ENCODE measurements at places on chromosomes 6 and 20.

DNA sequence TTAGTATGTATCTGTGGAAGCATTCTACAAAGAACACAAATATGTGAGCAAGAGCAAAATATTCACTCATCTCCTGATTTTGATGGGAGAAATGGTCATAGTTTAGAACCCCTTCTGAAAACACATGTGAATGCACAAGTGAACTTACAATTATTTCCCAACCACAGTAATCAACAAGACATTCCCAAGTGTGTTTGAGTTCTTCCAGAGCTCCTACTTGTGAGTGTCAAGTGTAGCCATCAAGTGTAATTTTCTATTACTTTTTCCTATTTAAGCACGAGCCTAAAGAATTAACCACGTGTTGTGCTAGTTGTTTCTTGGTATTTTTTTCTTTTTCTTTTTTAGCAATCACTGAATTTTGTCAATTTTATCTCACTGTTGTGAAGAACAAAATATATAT, 402.3 kb downstream of the NKAIN2 start:
- no peak for DNase-seq

DNA sequence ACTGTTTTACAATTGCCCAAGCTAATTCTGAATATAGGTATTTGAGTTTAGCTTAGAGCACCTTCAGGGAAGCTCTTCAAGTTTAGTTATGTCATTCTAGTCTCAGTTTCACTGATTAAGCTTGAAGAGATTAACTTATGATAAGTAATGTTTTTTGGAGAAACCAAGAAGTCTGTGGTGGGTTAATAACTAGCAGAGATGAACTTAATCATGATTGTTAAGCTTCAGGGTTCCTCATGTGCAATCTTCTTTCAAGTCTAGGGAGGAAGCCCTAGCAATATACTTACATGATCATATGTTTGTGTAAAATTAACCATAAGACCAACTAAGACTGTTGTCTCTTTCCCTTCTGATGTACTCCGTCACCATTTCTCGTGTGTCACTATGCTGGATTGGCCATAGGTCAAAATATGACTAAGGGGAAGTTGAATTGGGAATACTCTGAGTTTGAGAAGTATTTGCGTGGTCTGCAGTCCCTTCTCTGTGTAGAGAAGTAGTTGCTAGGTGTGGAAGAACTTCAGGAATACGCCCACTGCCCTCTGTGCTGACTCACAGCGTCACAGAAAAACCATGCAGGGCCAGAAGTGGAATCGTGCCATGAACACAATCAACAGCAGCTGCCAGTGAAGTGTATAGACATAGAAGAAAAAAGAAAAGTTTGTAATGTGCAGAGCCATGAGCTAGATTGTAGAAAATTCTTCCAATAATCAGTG, 88.3 kb downstream of the SH3BGRL2 start:
- no peak for DNase-seq

DNA sequence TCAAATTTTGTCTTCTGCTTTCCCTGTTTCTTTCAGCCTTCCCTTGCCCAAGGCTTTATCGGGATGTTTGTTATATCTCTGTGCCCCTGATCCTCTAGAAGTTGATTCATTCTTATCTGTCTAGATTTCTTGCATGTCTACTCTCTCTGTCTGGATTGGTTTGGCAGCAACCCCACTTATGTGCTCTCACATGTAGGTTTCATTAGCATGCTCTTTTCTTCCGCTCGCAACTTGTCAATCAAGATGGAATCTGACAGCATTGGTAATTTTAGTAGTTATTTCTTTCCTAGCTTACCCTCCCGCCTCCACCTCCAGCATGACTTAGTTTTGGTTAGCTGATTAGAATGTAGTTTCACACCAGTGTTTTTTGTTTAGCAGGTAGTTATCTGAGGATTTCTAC, 39.3 kb downstream of the LRRC1 start:
- no peak for DNase-seq

GRCh38 chr6:43759136-43759906, 10.7 kb upstream of the VEGFA start:
- DNase-seq: no peak

- no peak for DNase-seq
Observed at GRCh38 chr6:143333749-143334520, 116.6 kb downstream of the ADAT2 start.

- DNase-seq: no peak
Observed at GRCh38 chr20:10350188-10350842, 83.7 kb downstream of the MKKS start.

DNA sequence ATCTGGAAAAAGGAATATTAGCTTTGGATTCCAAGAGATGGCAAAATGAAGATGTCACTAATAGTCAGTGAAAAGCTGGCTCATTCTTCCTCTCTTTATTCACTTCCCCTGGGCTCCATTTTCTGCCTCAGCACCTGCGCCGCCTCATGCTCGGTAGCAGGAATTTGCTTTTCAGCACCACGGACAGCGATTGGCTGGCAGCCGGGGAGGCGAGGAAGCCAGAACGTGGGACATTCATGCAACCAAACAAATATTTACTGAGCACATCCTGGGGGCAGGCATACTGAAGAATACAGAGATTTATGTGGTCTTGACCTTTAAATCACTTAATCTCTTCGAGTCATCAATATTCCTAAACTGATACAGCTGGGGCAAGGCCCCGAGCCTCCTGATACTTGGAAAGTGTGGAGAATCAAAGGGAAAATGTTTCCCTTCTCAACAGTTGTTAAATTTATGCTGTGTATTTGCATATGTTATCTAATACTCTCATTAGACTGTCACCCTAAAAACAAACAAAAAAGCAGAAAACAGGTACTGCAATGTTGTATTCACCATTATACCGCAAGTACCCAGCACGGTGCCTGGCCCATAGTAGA, 12.1 kb upstream of the PDYN start:
- DNase-seq: peak; percentile 18

DNA sequence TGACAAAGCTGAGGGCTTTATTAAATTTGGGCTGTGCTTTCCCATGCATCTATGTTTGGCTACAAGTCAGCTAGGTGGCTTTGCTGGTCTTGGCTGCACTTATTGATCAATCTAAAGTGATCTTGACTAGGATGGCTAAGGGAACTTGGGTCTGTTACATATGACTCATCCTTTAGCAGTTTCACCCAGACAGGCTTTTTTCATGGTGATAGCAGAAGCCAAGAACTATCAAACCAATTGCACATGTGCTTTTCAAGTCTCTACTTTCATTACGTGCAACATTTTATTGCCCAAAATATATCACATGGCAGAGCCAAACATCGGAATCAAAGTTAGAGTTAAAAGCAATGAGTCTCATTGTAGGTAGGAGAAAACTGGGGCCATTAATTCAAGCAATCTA, 626.3 kb downstream of the TENT5A start:
- DNase-seq: no peak

DNA sequence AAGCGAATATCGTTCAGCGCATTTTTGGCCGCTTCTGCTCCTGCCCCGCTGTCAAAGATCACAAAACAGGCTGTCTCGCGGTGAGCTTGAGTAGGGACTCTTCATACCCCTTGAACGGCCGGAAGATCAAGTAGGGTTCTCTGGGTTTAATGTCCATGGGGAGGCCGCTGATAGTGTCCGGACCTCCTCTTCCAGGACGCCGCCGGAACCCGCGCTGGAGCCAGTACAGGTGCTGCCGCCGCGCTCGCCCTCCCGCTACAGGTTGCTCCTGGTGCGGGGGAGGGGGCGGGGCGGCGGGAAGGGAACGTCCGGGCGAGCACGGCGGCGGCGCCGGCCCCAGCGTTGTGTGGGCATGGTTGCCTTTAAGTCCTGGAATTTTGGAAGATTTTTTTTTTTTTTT, 67.4 kb downstream of the KHDC1L start:
- DNase-seq: no peak

DNA sequence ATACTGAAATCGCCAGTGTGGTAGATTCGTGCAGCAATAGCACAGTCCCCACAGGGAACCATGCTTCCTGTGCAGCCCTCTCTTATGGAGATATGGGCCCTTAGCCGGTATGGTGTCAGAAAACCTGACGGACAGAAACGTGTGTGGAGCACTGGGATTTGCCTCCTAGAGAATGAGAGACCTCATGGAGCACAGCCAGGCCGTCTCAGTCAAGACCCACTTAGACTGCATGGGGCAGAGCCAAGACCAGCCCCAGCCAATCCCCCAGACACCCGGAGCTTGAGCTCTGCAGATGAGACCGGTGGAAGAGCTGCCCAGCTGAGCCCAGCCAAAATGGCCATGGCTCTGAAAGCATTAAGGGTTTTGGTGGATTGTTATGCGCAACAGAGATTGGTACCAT, 163.7 kb downstream of the DLL1 start:
- no peak for DNase-seq

DNA sequence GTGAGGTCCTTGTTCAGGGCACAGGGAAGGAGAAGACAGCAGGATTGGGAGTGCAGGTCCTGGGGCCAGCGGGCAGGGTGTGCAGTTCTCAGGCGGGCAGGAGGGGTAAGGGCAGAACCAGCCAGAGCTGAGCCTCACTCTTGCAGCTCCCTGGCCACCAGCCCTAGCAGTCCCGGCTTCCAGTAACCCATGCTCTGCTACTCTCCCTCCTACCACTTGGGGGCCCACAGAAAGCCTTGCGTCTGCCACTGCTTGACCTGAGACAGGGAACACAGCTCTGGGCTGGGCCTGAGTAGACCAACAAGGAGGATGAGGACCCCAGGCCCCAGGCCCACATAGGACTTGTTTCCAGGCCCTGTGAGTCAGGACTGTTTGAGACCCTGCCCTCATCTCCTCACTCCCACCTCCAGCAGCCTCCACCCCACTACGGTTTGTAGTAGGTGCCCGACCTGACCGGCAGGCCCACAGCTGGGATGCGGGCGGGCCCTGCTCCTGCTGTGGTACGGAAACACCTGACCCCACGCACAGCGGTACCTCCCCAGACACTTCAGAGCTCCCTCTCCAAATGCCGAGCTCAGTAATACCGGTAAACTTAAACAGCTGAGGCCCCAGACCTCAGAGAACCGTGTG, 39.2 kb downstream of the KCNK5 start:
- peak; percentile 23 for DNase-seq

GRCh38 chr6:46010270-46010669, 5.4 kb downstream of the CLIC5 start:
- DNase-seq: no peak

- DNase-seq: no peak
Observed at GRCh38 chr6:169752074-169752623, 727 bp downstream of the ERMARD start.

GRCh38 chr20:43938932-43939761, 24.5 kb downstream of the TOX2 start:
- DNase-seq: no peak

DNA sequence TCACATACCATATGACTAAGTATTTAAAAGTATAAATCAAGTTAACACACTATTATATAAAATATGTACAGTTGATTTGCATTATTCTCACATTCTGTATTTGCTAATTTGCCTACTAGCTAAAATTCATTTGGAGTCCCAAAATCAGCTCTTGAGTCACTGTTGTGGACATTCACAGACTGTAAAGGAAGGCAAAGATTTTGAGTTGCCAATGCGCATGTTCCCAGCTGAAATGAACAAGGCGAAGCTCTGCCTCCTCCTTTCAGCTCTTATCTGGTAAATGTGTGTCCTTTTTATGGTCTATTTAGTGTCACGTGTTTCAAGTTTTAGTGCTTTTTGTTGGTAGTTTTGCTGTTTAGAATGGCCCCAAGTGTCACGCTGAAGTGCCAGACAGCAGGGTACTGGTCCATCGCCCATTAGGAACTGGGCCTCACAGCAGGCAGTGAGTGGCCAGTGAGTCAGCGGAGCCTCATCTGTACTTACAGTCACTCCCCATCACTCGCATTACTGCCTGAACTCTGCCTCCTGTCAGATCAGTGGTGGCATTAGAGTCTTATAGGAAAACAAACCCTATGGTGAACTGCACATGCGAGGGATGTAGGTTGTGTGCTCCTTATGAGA, 87.2 kb upstream of the ADTRP start:
- DNase-seq: no peak

DNA sequence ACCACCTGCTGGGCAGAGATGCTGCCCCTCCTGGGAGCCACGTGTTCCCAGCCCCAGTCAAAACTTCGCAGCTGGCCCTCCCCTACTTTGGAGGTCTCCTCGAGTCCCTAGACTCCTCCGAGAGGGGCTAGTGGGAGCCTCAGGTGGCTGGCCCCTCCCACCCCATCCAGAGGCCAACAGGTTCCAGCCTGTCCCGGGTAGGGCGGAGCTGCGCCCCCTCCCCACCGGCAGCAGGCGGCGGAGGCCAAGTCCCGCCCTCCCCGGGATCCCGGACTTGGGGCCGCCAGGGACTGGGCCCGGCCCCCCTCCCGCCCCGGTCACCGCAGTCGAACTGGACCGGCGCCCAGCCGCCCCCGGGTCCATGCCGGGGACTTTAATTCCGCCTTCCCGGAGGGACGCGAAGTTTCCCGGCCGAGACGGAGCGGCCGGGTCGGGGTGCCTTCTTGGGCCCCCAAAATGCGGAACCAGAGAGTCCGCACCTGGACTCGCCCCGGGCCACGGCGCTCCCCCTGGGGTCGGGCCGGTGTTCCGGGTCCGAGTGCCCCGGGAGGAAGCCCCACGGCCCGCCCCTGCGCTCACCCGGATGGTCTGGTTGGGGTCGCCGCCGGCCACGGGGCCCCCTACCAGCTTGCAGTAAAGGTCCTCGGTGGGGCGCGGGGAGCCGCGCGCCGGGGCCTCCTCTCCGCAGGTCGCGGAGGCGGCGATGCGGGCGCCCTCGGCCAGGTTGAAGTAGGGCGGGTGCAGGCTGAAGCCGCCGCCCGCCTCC, 559 bp downstream of the LAMA5 start:
- no peak for DNase-seq

GRCh38 chr6:158596861-158597260, 37.0 kb downstream of the TMEM181 start:
- no peak for DNase-seq

DNA sequence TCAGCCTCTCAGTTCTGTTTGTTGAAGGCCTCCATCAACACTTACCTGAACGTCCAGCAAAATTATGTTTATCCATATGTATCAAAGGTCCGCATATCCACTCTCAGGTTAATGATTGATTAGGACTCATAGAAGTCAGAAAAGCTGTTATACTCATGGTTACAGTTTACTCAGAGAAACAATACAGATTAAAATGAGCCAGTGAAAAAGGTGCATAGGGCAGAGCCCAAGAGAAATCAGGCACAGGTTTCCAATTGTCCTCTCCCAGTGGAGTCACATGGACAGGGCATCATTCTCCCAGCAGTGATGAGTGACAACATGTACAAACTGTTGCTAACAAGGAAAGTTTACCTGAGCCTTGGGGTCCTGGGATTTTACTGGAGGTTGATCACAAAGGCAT, 36.2 kb downstream of the THEMIS start:
- DNase-seq: no peak

GRCh38 chr6:70180183-70180900, 122.5 kb downstream of the COL9A1 start:
- DNase-seq: no peak

- no peak for DNase-seq
Observed at GRCh38 chr20:33826270-33826897, 15.2 kb downstream of the CHMP4B start.

GRCh38 chr6:42745083-42745639, 742 bp downstream of the TBCC start:
- DNase-seq: no peak

- DNase-seq: no peak
Observed at GRCh38 chr20:59811681-59812171, 121.7 kb downstream of the SYCP2 start.
